ENCODE measurements at places on chromosomes 3 and 15.

- peak; percentile 63 for DNase-seq
Observed at GRCh38 chr3:169812332-169813235, at the start of the genes LRRC34 and LRRIQ4. Gene LRRC34, minus strand, starts transcription at chr3:169812904. Its CDS starts 356 bp downstream, at chr3:169812548. Gene LRRIQ4, plus strand, starts transcription at chr3:169812870. Its CDS starts 9,052 bp downstream, at chr3:169821922.

DNA sequence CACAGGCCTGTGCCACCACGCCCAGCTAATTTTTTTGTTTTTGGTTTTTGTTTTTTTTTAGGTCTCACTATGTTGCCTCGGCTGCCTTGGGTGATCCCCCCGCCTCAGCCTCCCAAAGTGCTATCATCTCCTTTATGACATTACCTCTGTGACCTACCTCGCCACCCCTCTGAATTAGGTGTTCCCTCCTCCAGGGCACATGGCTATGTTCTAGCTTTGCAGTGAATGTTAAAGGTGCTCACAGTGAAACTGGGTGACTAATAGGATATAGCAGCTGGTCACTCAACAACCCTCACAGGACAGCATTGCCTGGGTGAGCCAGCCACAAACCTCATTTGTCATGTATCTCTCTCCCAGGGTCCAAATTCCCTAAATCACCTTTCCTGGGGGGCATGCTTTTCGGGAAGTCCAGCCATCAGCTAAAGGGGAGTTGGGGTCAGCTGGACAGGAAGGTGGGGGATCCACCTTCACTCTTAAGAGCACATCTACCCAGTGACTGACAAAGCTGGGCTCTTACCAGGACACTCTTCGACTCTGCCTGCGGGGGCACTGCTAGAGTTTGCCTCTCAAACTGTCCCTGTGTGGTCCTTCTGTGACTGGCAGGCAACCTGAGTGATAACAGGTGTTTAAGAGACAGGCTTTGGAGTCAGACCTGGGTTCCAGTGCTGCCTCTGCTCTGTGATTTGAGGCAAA lies 1.6 kb upstream of the TTLL3 start:
- peak; percentile 40 for DNase-seq

GRCh38 chr15:89917442-89918101 lies 4.8 kb upstream of the ARPIN start:
- DNase-seq = no peak

DNA sequence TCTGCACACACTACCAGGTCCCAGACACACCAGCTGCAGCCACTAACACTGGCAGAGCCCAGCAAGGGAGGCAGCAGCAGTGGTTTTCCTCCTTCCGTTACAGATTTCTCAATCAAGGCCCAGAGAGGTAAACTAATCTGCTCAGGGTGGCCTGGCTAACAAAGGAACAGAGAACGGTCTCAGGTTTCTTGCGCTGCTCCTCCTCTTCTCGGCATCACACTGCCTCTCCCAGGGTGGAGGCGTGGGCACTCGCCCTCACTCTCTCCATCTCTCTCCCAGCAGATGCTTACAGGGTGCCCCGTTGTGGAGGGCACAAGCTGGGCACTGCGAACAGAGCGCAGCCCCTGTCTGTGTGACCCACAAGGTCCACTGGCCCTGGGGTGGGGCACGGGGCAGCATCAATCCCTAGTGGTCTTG lies 228.7 kb downstream of the VPS13C start:
- no peak for DNase-seq

GRCh38 chr15:64111679-64112050 lies 15.9 kb downstream of the SNX1 start:
- DNase-seq = no peak

- DNase-seq = no peak
Observed at GRCh38 chr3:164741869-164742268, 336.4 kb downstream of the SI start.

GRCh38 chr3:178059836-178060235 lies 476.4 kb upstream of the KCNMB2 start:
- no peak for DNase-seq

DNA sequence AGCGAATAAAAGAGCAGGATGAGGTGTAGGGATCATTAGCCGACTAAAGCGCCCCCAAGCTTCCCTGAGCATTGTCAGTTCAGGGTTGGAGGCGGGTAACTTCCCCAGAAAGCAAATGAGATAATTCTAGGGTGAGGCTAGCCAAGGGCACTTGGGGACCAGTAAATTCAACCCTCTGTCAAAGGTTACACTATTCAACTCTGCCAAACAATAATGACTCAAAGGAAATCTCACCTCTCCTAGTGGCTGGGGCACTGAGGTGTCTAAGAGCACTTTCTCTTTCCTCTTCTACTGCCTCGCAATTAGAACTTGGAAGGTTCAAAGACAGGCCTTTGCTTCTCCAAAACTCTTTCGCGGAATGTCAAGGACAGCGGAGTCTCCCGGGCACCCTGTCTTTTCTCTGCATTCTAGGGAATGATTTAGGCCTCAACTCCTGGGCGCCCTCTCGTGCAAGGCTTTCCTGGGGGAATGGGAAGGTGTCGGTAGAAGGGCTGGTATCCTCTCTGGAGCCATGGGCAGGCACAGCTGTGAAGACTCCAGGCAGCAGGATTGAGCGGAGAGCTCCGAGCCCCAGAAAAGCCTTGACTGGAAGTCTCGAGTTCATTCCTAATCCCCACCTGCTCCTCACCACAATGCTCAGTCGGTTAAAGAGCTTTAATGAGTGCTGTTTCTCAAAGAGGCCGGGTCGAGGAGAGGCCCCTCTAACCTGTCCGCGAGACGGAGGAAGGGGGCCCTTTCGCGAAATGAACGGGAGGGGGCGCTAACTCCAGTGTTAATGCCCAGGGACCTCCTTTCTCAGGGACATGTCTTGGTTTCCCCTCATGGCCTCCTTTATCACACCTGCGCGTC lies 21.9 kb downstream of the ZIC4 start:
- DNase-seq = no peak

DNA sequence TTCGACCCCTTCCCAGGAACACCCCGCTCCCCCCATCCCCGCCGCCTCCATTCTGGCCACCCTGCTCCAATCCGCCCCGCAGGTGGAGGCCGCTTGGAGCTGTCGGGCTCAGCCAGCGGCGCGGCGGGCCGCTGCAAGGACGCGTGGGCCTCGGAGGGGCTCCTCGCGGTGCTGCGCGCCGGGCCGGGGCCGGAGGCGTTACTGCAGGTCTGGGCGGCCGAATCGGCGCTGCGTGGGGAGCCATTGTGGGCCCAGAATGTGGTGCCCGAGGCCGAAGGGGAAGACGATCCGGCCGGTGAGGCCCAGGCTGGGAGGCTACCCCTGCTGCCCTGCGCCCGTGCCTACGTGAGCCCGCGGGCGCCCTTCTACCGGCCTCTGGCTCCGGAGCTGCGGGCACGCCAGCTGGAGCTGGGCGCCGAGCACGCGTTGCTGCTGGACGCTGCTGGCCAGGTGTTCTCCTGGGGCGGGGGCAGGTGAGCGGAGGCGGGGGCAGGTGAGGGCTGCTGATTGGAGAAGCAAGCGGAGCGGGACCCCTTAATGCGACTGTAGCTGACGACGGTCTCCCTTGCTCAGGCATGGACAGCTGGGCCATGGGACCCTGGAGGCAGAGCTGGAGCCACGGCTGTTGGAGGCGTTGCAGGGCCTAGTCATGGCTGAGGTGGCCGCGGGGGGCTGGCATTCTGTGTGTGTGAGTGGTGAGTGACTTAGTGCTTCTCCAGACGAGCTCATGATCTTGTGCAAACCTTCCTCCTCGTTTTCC lies 2.5 kb downstream of the RCCD1 start:
- DNase-seq = no peak

DNA sequence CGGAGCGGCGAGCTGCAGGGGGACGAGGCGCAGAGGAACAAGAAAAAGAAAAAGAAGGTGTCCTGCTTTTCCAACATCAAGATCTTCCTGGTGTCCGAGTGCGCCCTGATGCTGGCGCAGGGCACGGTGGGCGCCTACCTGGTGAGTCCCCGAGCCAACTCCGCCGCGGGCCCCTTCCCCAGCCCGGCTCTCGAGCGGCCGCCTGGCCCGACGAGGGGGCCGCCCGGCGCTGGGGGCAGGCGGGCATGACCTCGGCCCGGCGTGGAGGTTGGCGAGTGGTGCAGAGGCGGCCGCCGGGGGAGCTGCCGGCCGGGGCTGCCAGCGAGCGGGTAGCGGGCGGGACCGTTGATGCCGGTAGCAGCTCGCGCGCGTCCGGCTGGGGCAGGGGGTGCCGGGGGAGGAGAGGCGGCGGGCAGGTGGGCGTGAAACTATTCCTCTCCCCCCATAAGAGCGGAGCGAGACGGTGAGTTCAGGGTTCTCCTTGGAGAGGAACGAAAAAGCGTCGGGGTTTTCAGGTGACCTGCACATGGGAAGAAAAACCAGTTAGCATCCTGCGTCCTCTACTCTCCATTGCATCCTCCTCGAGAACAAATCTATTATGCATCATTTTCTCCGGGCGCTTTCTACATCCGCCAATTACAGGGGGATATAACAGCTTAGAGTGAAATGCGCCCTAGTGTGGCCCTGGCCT lies 585 bp downstream of the SLCO3A1 start:
- no peak for DNase-seq

- DNase-seq = no peak
Observed at GRCh38 chr15:88132499-88132898, 124.0 kb downstream of the NTRK3 start.

DNA sequence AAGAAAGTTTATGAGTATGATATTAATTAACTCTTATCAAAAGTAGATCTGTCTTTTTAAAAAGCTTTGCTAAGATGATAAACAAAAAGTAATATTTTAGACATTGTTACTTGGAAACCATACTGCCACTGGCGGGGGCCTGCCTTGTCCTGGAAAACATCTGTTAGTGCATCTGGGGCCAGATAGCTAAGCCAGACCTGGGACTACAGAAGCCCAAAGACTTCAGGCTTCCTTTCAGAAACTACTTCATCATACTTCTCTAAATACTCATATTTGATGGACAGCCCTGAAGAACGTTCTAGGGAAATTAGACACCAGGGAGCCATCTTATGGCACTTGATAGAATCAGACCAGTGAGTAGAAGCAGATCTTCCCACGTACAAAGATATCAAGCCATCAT lies 795.4 kb upstream of the SEMA6D start:
- DNase-seq = no peak

GRCh38 chr3:97930018-97930417 lies 42.2 kb downstream of the RIOX2 start:
- no peak for DNase-seq

DNA sequence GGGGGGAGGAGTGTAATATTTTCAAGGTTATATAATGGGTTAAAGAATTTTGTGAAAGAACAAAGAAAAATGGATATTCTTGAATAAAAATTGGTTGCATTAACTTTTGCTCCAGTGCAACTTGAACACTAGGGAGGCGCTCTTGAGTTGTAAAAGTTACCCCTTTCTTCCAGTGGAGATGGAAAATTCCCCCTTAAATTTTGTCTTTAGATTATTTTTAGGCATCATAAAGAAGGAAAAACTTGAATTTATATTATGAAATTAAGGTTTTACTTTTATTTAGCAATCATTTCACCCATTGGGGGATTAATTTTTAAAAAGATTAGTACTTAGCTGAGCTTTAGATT lies 550 bp upstream of the CHD2 start:
- no peak for DNase-seq

GRCh38 chr3:113210604-113211329 lies 590 bp upstream of the BOC start:
- DNase-seq = no peak

GRCh38 chr15:83285979-83286553 lies 1.6 kb upstream of the BNC1 start:
- DNase-seq = no peak
